ENCODE measurements at places on chromosomes 3 and 15.
A peak's percentile ranks its signal among the peaks of the same experiment; 100 is the strongest.

GRCh38 chr3:64799606-64800005 is 111.8 kb upstream of the ADAMTS9 start:
- DNase-seq: no peak

GRCh38 chr3:134381076-134381475 is 6.8 kb upstream of the AMOTL2 start:
- DNase-seq: no peak

DNA sequence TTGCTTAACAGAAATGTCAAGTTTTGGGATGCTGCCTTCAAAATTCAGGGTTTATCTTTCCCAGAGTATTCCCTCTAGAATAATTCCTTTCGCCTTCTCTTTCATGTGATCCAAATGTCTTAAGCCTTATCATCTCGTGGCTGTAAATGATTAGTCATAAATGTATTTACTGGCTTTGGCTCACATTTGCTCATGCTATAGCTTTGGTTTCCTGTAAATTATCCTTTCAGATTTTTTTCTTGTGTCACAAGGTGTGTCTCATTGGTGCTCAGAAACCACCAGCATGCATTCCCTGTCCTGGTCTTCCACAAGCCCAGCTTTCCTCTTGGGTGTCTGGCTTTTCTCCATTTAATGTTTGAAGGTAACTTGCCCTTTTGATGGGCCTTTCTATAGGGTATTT is 692.7 kb upstream of the ALCAM start:
- no peak for DNase-seq

- DNase-seq: no peak
These were observed 67.7 kb downstream of the MGLL start for GRCh38 chr3:127754411-127755304.

DNA sequence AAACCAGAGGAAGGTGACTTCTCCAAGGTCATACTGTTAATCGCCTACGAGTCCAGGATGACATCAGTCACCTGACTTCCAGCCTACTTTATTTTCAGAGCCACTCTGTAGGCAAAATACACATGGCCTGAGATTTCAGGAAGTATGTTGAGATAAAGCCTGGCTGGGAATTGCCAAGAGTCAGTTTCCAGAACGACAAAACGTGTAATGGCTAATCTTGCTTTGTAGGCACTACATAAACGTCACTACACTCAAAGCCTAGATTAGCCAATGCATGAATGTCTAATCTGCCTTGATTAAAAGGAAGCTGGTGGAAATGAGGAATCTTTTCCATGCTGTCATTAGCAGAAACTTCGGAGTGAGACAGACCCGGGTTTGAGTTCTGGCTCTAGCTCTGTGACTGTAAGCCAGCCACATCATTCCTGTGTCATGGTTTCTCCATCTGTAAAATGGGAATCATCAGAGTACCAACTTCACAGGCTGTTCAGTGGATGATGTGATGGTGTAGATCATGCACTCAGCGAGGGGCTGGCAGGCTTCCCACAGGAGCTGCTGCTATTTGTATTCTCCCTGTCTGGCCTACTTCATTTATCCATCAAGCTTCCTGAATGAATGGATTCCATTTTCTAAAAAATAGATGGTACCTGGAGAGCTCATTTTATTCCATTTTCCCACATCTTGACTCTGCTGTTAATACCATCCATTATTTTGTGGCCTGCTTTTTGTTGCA is 241.9 kb downstream of the XXYLT1 start:
- no peak for DNase-seq

GRCh38 chr3:171279972-171280371 is 180.2 kb downstream of the TNIK start:
- DNase-seq: no peak

DNA sequence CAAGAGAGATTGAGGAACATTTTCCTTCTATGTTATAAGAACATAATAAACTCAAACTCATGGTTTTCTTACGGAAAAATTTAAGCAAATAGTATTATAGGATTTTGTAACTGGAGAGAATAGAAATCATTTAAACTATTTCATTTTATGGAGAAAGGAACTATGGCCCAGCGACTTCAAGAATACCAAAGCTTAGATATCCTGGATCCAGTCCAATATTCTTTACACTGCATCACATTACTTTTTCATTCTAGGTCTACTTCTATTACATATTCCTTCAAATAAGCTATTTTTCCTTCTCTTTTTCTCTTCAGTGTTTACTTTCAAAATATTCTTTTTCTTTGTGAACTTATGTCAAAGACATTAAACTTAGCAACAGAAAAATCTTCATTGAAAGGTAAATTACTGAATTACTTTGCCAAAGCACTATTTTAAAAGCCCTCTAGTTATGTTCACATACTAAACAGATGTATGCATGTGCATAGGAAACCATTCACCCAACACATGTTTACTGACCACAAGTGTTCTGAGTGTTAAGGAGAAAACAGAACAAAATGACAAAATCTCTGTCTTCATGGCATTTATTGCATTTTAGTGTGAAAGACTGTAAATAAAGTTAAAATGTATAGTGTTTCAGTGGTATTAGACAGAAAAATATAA is 20.4 kb downstream of the KPNA4 start:
- DNase-seq: no peak

GRCh38 chr15:101349047-101349951 is 54.3 kb upstream of the SNRPA1 start:
- no peak for DNase-seq

DNA sequence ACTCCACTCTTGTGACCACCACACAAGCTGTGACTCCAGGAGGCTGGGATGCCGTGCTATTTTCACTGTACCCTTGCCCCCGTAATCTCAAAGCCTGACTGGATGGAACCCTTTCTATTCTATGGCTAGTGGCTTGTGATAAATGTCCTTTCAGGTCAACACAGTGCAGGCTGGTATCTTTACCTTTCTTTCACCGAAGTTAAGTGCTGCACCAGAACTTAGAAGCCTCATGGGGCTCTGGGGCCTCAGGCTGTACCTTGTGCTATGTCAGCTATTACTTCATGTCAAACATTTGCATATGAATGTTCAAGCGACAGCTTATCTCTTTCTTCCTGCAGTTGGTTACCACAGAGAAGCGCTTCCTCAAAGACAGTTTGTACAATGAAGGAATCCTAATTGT is 66.8 kb downstream of the RPL39L start:
- DNase-seq: no peak

- DNase-seq: no peak
These were observed 658.3 kb downstream of the TUSC7 start for GRCh38 chr3:117367861-117368260.

DNA sequence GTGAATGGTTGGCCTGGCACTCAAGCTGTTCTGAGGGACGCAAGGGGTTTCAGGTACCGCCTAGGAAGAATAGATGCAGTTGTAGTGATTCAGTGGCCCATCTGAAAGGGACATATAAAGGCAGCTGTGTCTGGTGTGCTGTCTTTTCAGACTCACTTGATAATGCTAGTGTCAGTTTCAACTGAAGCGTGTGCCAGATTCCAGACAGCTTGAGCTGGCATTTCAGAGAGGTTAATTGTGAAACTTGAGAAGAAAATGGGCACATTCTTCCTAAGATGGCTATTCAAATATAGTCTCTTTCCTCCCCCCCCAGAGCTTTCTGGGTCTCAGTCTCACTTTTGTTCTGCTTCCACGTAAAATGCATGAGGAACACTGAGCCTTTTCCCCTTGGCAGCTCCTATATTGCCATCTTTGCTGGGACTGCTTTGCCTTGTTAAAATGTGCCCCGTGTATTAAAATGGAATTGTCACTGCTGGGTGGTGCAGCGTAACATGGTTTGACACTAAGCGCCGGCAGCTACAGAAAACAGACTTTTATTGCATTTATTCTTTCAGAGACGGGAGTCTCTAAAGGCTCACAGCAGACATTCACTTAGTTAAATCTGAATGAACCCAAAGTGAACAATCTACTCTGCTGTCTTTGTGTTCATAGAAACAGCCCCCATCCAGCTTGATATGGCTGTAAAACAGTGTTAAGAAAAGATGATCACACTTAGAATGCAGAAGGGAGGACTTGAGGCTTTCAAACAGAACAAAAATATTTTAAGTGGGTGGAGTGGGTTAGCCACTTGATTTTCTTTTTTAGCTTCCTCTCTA is 478.7 kb downstream of the RBMS3 start:
- peak; percentile 58 for DNase-seq

DNA sequence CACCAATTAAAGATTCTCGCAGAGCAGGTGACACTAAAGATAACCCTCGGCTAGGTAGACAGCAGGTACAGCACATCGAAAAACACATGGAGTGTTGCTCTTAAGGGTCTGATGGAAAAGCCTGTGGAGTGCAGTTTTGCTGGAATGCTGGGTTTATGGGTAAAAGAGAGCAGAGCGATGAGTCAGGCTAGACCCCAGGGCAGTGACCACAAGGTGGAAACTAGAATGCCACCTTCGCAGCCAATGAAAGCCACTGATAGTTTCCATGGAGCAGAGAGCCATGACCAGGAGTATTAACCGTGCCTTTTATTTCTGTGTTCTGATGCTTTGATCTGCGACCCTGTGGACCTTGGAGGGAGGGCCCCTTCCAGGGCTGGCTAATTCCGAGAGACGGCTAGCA is 149.8 kb downstream of the GABRB3 start:
- DNase-seq: no peak

DNA sequence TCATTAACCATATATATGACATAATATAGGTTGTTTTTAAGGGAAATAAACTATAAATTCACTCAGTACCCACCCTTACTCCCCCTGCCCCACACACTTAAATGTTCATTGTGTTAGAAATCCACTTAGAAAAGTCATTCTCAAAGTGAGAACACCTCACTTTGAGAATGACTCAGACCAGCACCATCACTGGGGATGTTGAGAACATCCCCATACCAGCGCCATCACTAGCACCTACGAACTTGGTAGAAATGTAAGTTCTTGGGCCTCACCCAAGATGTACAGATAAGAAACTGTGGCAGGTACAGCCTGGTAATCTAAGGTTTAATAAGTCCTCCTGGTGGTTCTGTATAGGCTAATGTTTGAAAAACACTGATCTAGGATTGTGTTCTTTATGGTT is 362.6 kb downstream of the LPP start:
- no peak for DNase-seq

- DNase-seq: no peak
These were observed 60.8 kb upstream of the ARHGEF26 start for GRCh38 chr3:154060238-154061000.

DNA sequence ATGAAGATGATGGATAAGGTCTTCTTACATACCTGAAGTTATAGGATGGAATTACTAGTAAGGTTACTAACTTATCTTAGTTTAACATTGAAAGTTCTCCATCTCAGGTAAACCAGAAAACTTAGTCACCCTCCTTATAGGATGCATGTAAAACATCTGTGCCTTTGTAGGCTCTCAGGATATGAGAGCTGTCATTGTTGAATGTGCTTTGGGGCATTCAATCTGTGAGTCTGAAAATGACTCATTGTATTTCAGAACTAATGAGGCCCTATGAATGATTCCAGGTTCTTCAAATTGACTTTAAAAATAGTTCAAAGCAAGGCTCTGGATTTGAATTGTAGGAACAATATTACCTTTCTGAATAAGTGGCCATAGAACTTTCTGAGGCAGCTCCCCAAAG is 237.7 kb upstream of the AZI2 start:
- DNase-seq: no peak

DNA sequence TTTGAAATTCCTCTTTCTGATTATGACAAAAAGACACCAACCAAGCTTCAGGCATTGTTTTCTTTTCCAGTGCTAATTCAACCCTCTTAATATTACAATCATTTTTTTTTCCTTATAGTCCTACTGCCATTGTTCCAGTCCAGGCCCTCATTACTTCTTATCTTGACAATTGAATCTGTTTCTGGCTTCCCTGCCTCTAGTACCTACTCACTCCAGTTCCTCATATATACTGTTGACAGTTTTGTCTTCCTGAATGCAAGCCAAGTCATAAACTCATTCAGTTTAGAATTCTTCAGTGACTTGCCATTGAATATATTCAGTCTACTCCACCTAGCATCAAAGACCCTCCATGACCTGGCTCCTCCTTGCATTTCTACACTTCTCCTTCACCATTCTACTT is 507.4 kb downstream of the FGF12 start:
- DNase-seq: no peak

Data from NCI-H1092 treated with DMSO at 0.1 percent for 48 hours (cell line).